ENCODE measurements at places on chromosomes 1 and 21.

DNA sequence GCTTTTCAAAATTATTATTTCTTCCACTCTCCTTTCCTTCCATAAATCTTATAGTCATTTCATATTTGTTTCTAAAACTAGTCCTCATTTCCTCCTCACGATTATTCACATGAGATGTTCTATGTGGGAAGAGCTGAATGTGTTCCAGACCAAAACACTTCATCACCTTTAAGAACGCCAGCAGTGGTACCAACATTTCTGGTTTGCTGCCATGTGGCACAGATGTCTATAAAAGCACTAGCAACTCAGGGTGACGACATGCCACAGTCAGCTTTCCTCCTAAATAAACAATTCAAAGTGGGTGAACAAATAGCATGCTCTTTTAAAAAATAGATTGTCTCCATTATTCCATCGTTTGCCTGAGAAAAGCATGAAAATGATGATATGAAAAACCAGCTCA is 1217.8 kb upstream of the ADGRL2 start:
- DNase-seq, result no peak

DNA sequence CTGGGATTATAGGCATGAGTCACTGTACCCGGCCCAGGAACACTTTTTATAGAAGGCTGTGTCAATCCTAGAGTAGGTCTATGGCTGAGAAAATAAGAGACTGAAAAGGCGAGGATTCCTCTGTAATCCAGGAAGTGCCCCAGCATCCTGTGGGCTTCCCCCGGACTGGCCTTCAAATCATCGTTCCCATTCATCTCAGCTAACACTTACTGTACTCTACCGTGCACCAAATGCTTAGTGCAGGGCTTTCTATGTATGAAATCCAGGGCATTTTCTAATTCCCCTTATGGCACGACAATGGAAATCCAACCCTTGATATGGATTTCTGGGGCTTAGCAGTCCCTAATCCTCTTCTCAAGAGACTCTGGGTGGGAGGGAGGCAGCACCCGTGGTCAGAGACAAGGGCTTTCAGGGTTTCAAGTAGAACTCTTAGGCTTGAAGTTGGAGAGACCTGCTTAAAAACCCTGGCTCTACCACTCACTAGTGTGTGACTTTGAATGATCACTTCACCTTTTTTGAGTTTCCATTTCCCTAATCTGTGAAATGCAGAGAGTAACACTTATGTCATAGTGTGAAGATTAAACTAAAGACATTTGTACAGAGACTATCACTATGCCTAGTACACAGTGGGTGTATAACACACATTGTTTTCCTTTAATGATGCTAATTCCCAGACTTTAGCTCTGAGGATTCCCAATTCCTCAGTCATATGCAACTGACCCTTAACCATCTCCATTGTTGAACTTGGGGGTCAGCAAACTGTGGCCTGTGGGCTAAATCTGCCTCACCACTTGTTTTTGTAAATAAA is 20.3 kb downstream of the MECR start:
- DNase-seq, result no peak

- no peak for DNase-seq
These were observed 1.7 kb downstream of the CAMK1G start for GRCh38 chr1:209585197-209585596.

DNA sequence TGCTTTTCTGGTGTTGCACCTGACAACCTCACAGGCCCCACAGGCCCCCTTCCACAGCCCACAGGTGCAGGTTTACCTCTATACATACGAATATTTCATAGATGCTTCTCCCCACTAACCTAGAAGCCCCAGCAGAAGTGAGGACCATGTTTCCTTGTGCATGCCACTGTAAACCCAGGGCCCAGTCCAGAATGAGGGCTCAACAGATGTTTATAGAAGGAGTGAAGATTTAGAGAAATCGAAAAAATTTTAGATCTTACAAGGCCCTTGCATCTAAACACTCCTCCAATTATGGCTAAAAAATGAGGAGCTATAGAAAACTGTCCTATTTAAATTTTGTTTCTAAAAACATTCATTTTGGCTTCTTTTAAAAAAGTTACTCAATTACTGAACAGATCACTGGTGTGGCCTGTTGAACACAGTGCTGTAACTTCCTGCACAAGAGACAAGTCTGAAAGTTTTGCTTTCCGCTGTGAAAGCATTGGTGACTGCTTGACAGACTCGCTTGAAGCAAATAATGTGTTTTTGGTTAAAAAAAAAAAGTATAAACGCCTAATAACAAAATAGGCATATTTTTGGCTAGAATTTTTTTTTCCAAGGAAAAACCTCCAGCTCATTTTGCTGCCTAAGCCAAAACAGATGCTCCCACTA is 1.2 kb downstream of the ABCB10 start:
- no peak for DNase-seq

GRCh38 chr21:32135401-32136363 is 143.2 kb downstream of the MIS18A start:
- no peak for DNase-seq

Measured in NCI-H1105 treated with DMSO at 0.1 percent for 48 hours (cell line).